ENCODE measurements at places on chromosomes 1 and 21.

- no peak for DNase-seq
These were observed 16.1 kb downstream of the OXCT2 start for GRCh38 chr1:39754906-39755504.

DNA sequence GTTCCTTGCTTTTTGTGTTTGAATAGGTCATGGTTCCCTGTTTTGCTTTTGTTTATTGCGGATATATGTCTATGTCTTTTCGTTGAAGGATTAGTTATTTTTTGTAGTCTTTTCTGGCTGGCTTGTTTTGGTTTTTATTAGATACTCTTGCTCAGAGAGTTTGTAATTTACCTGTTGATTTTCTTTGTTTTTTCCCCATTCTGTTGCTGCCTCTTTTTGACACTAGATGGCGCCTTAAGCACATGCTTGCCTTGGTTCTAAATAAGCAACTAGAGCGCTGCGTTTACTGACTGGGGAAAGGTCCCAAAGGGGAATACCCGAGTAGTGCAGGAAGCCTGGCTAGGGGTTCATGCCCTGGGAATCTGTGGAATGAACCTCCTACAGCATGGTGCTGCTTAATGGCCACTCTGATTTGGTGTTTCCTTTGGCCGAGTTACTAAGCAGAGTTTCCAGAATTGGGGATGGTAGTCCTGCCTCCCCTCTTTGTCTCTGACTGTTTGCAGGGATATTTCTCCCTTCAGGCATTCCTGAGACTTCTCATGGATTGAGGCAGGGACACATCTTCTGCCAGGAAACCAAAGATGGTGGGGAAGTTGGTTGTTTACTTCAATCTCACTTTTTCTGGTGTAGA, 143.2 kb downstream of the PTPRU start:
- peak; percentile 60 for DNase-seq

GRCh38 chr1:175287377-175287776, 94.8 kb upstream of the KIAA0040 start:
- DNase-seq, result peak; percentile 31

DNA sequence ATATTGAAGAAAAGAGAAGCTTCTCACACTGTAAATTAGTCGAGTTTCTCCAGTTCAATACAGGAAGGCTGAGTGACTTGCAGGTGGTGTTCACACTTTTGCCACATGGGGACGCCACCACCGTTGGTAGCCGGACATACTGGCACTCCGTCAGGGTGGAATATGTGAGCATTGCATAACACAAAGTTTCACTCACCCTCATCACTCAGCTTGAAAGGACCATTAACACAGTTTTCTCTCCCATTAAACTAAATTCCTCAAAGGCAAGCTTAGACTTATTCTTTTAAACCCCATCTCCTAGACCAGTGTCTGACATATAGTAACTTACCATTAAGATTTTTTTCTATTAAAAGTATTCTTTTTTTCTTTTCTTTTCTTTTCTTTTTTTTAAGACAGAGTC, 105.3 kb upstream of the SERBP1 start:
- DNase-seq, result peak; percentile 82

GRCh38 chr21:28636752-28637691, 355.7 kb downstream of the LTN1 start:
- DNase-seq, result no peak

All from NCI-H69 (cell line).